ENCODE measurements at places on chromosomes 2 and 18.

GRCh38 chr18:62690236-62690815 lies 25.0 kb upstream of the PHLPP1 start:
- no peak for DNase-seq

- DNase-seq = no peak
Measured at GRCh38 chr2:182890305-182890704, 23.9 kb upstream of the FRZB start.

DNA sequence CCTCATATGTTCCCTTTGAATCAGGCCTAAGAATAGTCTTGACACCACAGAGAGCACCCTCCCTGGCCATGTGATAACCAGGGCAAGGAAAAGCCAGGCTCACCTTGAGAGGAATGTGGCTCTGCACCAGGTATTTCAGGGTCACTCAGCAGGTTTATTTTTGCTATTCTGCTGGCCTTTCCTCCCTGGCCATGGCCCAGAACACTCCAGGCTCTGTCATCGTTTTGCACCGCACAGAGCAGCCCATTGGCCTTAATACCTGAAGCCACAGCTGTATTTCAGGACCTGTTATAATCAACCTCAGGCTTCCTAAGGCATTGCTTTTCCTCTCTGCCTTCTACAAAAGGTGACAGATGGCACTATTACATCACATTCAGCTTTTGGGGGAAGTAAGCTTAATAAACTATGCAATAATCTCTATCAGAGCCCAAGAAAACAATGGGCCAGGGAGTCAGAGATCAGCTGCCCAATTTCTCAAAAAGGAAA lies 668.3 kb downstream of the IRS1 start:
- DNase-seq = no peak

DNA sequence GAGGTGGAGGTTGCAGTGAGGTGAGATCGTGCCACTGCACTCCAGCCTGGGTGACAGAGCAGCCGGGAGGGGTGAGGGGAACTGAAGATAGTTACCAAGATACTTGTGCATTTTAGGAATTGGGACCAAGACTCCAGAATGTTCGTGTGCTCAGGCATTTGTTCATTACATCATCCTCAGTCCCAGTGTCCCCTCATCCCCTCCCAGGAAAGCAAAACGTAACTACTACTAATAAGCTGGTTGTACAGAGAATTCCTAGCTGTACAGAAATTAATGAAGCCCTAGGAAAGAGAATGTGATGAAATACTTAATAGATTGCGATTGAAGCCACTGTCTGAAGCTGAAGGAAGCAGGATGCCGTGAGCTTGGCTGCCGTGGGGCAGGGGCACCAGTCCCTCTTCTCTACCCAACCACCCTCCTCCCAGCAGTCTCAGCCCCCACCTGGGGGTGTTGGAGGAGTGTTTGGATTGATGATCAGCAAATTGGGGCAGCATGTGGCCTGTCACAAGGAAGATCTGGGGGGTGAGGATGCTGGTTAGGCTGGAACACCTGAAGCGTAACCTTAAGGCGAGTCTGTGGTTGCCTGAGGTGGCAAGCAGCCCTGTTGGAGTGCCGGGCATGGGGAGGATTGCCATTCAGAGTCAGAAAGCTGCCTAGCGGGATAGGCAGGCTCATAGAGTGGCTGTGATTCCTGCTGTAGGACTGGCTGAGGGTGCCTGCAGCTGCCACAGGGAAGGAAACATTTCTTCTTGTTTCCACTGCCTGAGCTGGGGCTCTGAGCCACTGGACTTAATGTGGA lies 140.9 kb downstream of the SH3RF3 start:
- DNase-seq = no peak

GRCh38 chr2:111160758-111161157 lies 40.0 kb downstream of the BCL2L11 start:
- no peak for DNase-seq

GRCh38 chr2:239991689-239992314 lies 33.3 kb downstream of the NDUFA10 start:
- no peak for DNase-seq

GRCh38 chr2:72602095-72602494 lies 223.7 kb downstream of the EXOC6B start:
- no peak for DNase-seq

DNA sequence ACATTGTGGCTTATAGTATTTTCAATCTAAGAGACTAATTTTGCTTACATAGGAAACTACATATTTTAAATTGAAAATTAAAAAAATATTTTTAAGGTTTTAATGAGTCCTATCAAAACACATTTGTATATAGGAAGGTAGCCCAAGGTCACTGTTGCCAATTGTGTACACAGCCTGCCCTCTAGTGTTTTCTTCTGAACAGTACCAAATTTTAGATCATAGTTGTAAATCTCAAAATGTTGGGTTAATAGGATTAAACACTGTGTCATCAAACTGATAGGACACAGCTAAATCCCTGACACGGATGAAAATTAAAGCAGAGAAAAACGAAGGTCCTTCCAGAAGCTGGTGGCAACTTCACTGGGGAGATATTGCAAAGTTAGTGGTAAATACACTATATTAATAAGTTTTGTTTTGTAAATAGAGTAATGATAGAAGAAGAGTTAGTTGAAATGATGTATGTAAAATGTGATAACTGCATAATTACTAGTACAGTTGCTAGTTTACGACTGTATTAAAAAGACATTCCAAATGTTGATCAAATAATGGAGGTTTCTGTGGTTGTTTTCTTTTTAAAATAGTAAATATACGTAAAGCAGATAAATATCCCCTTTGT lies 19.7 kb downstream of the CLUL1 start:
- DNase-seq = no peak

- DNase-seq = no peak
Measured at GRCh38 chr18:51852681-51853080, 487.3 kb upstream of the DCC start.

DNA sequence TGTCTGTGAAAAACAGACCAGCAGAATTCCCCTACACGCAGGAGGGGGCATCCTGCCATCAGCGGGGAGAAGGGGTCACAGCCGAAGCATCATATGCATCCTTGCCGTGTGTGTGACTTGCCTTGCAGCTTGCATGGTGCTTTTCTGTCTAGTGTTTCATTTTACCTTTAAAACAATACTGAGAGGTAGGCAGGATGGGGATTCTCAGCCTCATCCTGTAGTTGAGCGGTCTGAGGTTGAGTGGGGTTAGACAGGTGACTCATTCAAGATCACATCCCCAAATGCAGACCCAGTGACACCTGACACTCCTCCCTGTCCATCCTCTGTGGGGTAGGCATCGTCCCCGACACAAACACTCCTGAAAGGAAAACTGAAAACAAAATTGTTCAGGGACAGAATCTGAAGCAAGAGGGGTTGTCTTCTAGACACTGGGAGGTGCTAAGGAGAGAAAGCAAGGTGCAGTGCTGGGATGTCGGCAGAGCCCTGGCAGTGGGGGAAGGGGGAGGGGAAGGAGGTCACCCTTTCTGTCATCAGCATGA lies 7.9 kb downstream of the ARL4C start:
- peak; percentile 54 for DNase-seq

GRCh38 chr2:11998626-11999378 lies 252.4 kb downstream of the LPIN1 start:
- DNase-seq = no peak

- peak; percentile 86 for DNase-seq
Measured at GRCh38 chr2:43032213-43033015, 194.0 kb downstream of the ZFP36L2 start.

DNA sequence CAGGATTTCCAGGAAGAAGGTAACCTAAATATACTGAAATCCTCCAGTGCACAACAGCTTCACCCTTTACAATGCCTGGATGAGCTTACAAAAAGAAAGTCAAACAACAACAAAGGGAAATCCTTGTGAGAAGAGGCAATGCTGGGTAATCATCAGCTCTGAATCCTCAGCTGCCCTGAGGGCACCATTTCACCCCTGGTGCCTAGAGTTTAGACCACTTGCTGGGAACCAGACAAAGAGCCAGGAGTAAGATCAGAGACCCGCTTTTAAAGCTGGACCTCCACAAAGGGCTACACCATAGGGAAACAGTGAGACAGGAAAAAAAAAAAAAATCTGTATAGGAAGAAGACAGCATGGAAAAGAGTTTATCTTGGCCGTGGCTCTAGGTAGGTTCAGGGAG lies 97.0 kb downstream of the FOXI3 start:
- DNase-seq = no peak

- no peak for DNase-seq
Measured at GRCh38 chr2:192444286-192444838, 249.6 kb upstream of the TMEFF2 start.

- no peak for DNase-seq
Measured at GRCh38 chr2:241061275-241061674, 40.8 kb downstream of the MTERF4 start.

DNA sequence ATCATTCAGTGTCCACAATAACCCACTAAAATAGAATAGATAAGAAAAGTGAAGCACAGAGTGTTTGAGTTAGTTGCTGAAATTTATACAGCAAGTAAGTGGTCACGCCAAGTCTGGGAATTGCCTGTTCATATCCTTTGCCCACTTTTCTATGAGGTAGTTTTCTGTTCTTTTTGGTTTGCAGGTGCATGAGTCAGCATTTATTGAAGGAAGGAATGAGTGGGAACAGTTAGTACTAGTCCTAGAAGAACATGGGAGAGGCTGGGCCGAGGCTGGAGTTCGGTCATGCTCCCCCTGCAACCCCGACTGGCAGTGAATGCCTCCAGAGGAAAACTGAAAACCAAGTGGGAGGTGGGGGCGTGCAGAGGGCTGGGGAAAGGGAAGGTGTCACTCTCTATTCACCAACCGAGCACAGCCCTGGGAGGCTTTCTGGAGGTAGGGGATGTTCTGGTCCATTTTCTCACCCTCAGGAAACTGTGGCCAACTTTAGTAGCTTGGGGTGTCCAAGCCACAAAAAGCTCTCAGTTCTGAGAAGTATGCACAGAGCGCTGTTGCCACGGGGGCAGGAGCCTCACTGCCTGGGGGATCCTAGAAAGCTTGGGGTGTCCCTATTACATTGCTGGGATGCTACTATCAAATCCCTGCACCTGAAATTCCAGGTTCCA lies 41.4 kb downstream of the FOSL2 start:
- peak; percentile 74 for DNase-seq

DNA sequence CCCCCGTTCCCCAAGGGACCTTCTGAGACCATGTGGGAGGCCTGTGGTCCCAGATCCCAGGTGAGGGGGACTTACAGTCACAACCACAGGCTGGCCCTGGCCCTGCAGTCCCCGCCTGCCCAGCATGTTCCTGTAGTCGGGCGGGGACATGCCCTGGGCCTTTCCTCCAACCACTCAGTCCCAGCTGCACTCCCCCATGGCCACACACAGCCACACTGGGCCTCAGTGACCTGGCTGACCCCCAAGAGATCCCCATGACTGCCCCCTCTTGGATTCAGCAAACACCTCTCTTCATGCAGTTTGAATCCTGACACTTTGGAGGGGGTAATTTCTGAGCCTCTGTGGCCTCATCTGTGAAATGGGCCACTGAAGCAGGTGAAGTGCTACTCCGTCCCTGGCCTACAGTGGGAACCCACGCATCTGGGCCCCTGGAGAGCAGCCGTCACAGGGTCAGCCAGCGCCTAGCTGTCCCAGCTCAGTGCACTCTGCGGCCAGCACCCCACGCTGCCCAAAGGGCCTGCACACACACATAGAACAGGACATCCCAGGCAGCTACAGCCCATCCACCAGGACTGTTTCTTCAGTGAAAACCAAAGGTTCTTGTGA lies 12.7 kb upstream of the ARHGEF4 start:
- no peak for DNase-seq

GRCh38 chr2:66430505-66431273 lies 4.2 kb upstream of the MEIS1 start:
- DNase-seq = no peak

- no peak for DNase-seq
Measured at GRCh38 chr2:160835166-160835565, 325.1 kb upstream of the TANK start.

GRCh38 chr2:63424329-63425078 lies 163.8 kb downstream of the WDPCP start:
- DNase-seq = peak; percentile 67
